ENCODE measurements at places on chromosomes 16 and 17.

DNA sequence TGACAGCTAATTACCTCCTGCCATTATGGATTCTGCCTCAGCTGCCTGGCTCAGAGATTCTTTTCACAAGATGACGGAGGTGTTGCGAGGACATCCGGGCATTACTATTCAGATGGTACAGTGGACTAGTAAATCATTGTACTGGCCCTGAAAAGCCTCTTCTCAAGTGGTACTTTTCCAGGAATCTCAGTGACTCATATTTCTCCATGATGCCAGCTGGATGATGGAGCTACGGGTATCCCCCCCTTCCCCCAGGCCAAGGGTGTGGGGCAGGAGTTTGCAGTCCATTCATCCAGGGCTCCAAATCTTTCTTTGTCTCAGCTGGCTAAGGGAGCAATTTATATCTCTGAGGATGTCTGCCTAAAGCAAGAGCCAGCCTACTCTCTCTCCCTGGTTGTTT, 107.7 kb upstream of the GPR139 start:
- DNase-seq, result no peak

DNA sequence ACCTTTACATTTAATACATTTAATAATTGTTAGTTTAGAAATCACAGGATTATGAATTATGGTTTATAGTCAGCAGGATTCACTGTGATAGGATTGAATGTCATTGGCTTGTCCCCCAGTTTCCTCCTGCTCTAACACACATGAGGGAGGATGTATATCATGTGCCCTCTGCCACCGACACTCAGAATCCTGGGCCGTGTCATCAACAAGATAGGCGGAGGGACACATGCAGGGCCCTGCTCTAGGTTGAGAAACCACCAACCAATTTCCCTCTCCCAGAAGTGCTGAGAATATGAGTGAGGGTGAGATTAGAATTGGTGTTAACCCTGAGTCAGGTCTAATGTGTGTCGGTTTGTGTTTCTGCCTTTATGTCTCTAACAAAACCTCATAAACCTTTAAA, 85.1 kb downstream of the CES1 start:
- no peak for DNase-seq

DNA sequence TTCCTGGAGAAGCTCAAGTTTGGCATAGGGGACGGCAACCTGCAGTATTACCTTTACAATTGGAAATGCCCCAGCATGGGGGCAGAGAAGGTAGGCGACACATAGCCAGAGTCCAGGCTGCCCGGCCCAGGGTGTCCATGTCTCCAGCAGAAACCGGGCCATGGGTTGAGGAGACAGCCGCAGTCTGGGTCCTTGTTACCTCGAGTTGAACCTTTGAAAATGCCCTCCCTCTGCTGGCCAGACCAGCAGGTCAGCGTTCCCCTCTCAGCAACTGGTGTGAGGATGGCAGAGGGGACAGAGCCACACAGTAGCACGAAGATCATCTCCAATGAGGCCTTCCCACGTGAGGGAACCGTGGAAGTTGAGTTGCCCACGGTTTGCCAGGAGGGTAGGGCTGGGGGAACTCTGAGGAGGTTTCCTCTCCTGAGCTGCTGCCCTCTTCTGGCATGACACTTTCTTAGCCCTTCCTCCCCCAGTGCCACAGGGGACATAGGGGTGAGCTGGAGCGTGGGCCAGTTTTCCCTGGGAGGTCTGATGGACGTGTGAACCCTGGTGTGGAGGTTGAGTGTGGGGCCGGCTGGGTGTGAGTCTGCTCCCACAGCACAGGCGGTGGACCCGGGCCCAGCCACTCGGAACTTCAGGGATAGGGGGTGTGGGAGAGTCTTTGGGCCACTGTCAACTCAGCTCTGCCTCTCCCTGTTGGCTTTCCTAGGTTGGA, 27.2 kb downstream of the PLCD3 start:
- no peak for DNase-seq

GRCh38 chr17:33045216-33045615, 53.6 kb downstream of the SPACA3 start:
- DNase-seq, result no peak
